ENCODE measurements at places on chromosomes 4 and X. TPM values are rescaled to one million over a fixed set of nuclear protein-coding genes. Genes with fewer than 3 reads are reported as not detected.

VEGFC gene
- total RNA-seq = not detected

GPRASP3 gene
- 2.6 TPM for total RNA-seq

RAB9B gene
- 1.6 TPM for total RNA-seq

DNA sequence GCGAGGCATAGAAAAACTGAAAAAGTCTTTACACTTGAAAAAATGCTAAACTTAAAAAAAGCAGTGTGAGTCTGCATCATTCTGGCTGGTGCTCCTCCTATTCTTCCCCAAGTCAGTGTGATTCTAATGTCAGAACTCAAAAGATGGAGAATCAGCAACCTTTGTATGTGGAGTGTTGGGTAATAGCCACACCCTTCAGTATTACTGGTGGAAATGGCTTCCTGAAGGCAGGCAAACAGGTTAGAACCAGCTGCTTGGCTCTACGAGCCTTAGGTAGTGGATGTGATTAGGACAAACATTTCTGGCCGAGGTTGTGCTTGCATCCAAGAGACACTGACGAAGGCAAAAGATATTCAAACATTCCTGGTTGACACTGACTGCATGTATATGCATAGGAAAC lies 353.4 kb upstream of the TACR3 start:
- no peak for DNase-seq
- no peaks in the 10 kb centered on the region for H3K4me1 ChIP-seq
- H3K27ac ChIP-seq = no peak overlapping the region
- H3K4me3 ChIP-seq = no peak overlapping the region
- no peaks in the 10 kb centered on the region for H3K36me3 ChIP-seq
- H3K27me3 ChIP-seq = no peaks in the 10 kb centered on the region

HSD17B13 gene
- 0.14 TPM for total RNA-seq

GRCh38 chr4:26145212-26145611 lies 175.6 kb upstream of the RBPJ start:
- no peak overlapping the region for H3K4me3 ChIP-seq
- no peaks in the 10 kb centered on the region for H3K36me3 ChIP-seq
- H3K4me1 ChIP-seq = peaks cover 15% of the 10 kb centered on the region
- peak overlapping the region; percentile 69 for H3K27ac ChIP-seq
- no peaks in the 10 kb centered on the region for H3K27me3 ChIP-seq

GRCh38 chrX:124117325-124117724 lies 155.8 kb downstream of the STAG2 start:
- H3K27me3 ChIP-seq = no peaks in the 10 kb centered on the region
- H3K4me3 ChIP-seq = no peak overlapping the region
- DNase-seq = no peak
- no peak overlapping the region for H3K27ac ChIP-seq
- no peaks in the 10 kb centered on the region for H3K4me1 ChIP-seq

PGAM4 gene
- total RNA-seq = not detected

- H3K4me3 ChIP-seq = no peak overlapping the region
- DNase-seq = no peak
- H3K27me3 ChIP-seq = no peaks in the 10 kb centered on the region
- H3K36me3 ChIP-seq = no peaks in the 10 kb centered on the region
- peaks cover 37% of the 10 kb centered on the region for H3K4me1 ChIP-seq
Observed at GRCh38 chr4:122643257-122643656, 22.4 kb upstream of the IL21 start.

Data from Caco-2 (cell line).